HCT116 (cell line): ENCODE measurements at places on chromosomes 4 and X.

DNA sequence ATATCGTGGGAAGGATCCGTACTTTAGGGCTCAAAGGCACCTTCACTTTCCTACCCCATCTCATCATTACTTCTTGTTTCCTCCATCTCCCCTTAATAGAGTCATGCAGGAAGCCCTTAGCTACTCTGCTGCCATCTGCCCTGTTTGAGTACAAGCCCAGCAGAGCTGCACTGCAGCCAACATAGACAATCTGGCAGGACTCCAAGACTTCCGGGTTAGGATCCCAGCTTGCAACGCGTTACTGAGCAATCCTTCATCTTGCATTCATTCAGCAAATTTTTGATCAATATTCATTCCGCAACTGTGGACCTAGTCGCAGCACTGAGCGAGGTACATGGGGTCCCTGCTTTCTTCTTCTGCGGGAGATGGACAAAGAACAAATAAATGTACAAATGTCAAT, 344.9 kb downstream of the BCOR start:
- no peak for DNase-seq

- no peak for DNase-seq
These were observed 128.6 kb upstream of the VCX start for GRCh38 chrX:7714351-7714750.

DNA sequence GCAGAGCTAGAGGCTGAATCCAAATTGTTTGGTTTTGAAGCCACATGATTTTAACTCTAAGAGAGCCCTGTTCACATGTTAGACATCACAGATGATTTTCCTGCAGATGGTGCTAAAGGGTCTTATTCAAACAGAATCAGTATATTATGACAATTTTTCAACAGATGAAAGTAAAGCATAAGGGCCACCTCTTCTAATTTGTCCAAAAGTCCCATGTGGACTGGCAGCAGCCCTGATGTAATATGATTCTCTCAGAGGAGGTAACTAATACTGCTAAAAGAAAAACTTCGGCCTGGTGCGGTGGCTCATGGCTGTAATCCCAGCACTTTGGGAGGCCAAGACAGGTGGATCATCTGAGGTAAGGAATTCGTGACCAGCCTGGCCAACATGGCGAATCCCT, 26.0 kb upstream of the SETD7 start:
- no peak for DNase-seq

DNA sequence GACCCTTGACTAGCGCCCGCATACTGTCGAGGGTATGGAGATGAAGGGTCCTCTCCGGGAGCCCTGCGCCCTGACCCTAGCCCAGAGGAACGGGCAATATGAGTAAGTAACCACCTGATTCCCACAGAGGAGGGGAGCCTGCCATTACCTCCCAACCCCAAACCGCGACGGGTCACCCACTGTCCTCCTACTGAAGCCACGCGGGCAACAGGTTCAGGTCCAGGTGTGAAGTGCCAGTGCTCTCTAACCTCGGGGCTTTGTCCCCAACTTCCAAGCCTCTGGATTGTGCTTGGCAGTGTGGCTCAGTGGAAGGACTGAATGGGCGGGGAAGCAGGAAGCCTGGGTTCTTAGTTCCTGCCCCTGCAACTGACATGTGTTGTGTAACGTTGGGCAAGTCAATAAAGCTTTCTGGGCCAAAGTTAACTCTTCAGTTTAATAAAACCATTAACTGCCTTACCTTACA, 694 bp downstream of the OCRL start:
- no peak for DNase-seq

- DNase-seq: no peak
These were observed 58.5 kb downstream of the NCAPG start for GRCh38 chr4:17869327-17869726.

- DNase-seq: no peak
These were observed 6.5 kb upstream of the FRYL start for GRCh38 chr4:48786549-48786948.
